H4 (cell line): ENCODE measurements at places on chromosomes 2 and 18.

- DNase-seq = no peak
Measured at GRCh38 chr2:129492548-129492947, 486.9 kb upstream of the RAB6C start.

DNA sequence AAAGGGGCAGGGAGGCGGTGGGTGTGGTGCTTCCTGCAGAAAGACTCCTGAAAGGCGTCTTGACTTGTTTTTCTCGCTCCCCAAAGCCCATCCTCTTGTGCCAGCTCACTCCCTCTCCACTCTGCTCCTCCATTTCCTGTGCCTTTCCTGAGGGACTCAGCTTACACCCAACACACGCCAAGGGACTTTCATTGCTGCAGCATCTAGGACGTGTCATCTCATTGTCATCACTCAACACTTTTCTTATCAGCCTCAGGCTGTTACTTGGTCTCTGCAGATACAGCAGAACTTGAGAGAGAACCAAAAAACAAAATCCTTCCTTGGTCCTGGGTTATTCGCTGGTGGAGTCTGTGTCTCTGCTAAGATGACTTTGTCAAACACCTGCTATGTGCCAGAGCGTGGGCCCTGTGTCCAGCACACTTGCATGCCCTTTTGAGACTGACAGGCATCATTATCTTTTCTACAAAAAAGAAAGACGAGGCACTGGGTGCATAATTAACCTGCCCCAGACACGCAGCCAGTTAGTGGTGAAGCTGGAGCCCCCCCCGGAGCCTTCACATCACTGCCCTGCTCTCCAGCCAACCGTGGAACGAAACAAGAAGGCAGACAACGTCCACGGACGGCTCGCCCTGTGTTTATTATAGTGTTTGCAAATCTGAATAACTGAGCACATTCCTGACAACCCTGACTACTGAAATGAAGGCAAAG lies 261.7 kb upstream of the HDAC4 start:
- no peak for DNase-seq

- DNase-seq = no peak
Measured at GRCh38 chr2:128357506-128358370, 39.1 kb upstream of the HS6ST1 start.

DNA sequence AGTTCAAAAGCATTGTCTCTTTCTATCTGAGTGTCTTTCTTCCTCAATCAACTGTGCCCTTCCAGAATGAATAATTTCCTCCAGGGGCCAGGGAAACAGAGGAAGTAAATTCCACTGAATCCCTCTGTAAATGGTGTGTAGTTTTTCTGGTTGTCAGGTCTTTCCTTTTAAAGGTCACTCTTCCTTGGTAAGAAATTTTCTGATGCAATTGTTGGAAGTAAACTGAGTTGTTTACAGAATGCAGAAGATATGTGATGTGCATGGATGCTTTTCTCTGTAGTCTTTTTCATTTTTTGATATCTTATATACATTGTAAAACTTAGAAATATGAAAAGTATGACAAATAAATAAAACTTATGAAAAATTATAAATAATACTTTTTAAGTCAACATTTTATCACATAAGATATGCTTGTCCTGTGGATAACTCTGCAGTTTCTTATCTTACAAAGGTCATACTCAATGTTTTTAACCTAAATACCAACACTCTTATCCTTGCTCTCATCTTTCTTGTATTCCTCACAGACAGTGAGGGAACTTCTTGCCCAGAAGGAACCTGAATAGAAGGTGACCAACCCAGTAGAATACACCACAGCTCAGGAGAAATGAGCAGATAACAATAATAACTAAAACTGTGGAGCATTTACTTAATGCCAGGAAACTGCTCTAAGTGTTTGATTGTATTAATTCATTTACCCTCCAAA lies 234.5 kb downstream of the METTL4 start:
- no peak for DNase-seq

DNA sequence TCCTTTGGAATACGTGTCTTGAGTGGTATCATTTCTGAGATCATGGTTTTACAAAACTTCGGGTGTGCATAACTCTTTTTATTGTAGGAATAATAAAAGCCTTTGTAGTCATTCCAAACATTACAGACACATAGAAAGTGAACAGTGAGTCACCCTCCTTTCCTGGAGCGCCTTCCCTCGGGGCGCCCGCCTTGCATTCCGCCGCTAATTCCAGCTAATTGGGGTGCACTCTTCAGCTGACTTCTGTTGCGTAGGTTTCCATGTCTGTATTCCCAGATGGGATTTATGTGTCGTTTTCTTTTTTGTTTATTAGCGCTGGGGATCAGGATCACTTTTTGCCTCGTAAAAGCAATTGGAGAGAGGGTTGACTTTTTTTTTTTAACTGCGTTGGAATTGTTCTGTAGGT lies 18.7 kb downstream of the SH3BP4 start:
- DNase-seq = peak; percentile 70

DNA sequence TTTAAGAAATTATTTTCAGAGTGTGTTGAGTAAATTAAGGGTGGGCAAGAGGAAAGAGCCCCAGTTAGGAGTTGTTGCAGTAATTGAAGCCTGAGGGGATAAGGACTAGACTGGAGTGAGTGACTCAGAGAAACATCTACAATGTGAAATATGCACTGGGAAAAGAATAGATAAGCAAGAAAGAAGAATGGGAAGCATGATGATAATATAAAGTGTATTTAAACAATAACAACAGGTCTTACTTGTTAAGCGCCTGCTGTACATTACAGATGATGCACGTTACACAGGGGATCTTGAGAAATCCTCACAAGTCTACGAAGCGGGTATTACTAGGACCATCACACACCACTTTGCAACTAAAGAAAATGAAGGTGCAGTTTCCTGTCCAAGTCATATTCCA lies 73.6 kb upstream of the STK17B start:
- no peak for DNase-seq

GRCh38 chr18:35786365-35787042 lies 186.0 kb upstream of the RMP24 start:
- no peak for DNase-seq

DNA sequence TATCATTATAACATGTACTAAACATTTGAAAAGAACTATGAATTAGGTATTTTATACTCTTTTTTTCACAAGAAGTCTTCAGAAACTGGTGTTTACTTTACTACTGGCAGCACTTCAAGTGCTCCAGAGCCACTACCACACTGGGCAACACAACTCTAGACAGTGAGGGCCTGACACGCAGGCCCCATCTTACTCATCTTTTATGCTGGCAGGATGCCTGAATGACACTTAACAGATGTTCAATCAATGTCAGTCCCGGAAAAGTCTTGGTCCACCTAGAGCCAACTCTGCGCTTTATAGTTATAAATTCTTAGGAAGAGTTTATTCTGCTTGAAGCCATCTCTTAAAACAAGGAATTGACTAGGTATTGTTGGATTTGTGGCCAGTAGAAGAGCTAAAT lies 8.7 kb upstream of the WIPF1 start:
- peak; percentile 17 for DNase-seq

- no peak for DNase-seq
Measured at GRCh38 chr2:73827018-73827417, 1.7 kb upstream of the STAMBP start.

DNA sequence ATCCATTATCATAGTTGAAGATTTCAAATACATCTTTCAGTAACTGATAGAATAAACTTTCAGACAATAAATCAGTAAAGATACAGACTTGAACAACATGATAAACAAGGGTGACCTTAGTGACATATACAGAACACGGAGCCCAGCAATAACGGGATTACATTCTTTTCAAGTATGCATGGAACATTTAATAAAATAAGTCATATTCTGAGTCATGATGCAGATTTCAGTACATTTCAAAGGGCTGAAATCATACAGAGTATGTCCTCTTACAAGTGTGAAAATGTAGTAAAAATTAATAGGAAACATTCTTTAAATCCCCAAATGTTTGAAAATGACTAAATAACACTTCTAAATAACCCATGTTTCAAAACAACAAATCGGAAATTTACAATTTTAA lies 17.2 kb upstream of the KLHL29 start:
- no peak for DNase-seq

- DNase-seq = no peak
Measured at GRCh38 chr2:215080545-215080944, 57.9 kb downstream of the ABCA12 start.

DNA sequence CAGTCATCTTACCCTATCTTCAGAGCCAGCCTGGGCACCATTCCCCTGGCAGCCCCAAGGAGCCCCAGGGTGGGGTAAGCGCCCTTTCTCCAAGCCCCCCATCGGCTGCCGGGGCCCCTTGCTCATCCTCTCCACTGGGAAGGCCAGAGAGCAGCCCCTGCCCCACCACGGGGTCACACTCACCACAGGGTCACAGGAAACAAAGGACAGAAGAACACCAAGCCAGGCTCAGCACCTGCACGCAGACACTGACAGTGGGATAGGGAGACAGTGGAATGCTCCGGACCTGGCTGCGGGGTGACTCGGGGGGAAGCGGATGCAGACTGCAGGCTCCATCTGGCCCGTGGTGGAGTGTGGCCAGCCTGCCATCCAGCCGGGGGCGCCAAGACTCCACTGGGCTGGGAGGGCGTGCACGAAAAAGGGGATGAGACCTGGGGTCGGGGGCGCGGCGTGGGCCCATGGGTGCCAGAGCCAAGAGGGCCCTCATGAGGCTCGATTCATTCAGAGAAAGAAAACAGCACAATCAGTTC lies 21.1 kb downstream of the HDAC4 start:
- no peak for DNase-seq

DNA sequence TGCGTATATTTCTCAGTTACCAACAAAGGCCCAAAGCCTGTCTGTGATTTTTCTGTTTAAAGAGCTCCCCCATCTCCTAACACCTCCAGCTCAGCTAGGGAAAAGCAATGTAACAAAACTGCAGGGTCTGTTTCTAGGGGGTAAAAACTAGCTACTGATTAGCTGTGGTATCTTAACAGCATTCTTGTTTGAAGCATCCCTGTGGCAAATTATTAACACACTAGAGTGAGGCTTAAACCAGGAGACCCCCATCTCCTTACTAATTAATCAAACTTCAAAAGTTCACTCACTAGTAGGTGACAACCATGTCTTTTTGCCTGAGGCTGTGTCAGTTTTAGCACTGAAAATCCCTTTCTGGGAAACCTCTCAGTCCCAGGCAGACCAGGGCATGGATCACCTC lies 186.2 kb upstream of the PARD3B start:
- DNase-seq = no peak

- DNase-seq = no peak
Measured at GRCh38 chr2:102660574-102660973, 41.2 kb downstream of the SLC9A2 start.

- no peak for DNase-seq
Measured at GRCh38 chr2:157122776-157123175, 134.7 kb upstream of the GALNT5 start.

GRCh38 chr18:24372279-24372872 lies 25.2 kb downstream of the OSBPL1A start:
- no peak for DNase-seq

DNA sequence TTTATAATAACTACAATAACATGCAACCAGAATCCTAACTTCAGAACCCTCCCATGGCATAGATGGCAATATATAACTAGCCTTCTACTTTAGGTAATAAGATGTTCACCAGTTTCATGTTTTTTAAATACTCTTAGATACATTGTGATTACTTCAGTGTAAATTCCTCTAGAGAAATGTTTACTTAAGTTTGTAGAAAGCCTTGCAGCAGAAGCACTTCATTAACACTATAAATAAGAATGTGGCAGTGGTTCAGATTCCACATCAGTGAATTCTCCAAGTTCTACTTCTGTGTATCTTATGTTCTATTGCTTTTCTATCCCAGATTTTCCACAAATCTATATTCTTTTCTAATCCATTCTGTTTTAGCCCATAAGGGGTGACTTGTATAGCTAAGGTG lies 1.2 kb upstream of the RAD51AP2 start:
- DNase-seq = no peak

GRCh38 chr2:216897561-216898203 lies 37.8 kb upstream of the TNP1 start:
- DNase-seq = no peak

- DNase-seq = no peak
Measured at GRCh38 chr2:234331566-234331965, 165.3 kb downstream of the ARL4C start.

DNA sequence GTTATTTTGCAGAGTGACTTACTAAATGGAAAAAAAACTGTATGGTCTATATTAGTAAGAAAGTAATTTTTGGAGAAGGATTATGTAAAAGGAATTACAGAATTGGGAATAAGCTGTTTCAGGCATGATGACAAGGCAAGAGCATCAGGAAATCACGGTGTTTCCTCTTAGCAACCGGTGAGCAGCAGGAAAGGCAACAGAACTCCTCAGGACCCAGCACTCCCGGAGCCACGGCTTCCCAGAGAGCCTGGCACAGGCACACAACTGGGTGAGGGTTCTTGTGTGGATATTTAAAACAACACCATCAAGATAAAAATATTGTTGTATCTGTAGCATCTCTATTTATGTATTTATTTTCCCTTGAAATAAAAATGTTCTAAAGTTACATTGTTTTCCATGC lies 34.4 kb downstream of the CYP27C1 start:
- DNase-seq = no peak

GRCh38 chr2:234029150-234029733 lies 21.3 kb upstream of the SPP2 start:
- no peak for DNase-seq

DNA sequence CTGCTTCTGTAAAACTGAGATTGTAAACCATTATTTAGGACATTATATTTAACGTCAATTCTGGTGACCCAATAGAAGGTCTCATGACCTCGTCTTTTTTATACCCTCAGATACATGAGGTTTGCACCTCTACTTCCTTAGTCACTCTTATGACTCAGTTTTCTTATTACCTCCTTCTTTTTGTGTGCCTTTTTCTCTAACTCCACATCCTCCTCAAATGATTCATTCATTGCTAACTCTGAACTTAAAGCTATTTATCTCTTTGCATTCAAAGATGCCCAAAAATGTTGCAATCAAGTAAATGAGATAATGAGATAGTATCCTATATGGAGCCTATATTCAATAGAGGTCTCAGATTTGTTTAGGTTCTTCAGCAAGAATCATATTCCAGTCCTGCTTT lies 121.0 kb upstream of the KYNU start:
- no peak for DNase-seq

DNA sequence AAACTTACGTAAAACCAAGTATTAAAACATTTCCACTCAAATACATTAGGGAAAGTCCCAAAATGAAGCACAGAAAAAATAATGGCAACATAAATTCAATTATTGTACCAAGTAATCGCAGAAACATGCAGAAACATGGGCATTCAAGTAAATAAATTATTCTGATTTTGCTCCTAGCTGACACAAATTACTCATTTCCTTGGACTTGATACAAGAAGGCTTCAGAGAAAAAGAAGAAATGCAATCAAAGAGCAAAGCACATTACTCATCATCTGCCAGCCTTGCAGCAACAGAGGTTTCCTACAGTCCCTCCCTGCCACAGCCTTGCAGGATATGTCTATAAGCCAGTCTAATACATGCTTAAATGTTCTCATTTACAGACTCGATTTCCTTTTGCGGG lies 439.8 kb upstream of the LYPD1 start:
- no peak for DNase-seq
